ENCODE measurements at places on chromosomes 5 and 9. TPM values are rescaled to one million over a fixed set of nuclear protein-coding genes. Genes with fewer than 3 reads are reported as not detected.

Gene SLC36A2
- polyA plus RNA-seq: 46.2 TPM

GRCh38 chr5:74209571-74209970 lies 431.0 kb downstream of the ENC1 start:
- no peaks in the 10 kb centered on the region for H3K27me3 ChIP-seq
- no peak overlapping the region for H3K4me3 ChIP-seq
- no peak for DNase-seq
- H3K36me3 ChIP-seq: no peaks in the 10 kb centered on the region

DNA sequence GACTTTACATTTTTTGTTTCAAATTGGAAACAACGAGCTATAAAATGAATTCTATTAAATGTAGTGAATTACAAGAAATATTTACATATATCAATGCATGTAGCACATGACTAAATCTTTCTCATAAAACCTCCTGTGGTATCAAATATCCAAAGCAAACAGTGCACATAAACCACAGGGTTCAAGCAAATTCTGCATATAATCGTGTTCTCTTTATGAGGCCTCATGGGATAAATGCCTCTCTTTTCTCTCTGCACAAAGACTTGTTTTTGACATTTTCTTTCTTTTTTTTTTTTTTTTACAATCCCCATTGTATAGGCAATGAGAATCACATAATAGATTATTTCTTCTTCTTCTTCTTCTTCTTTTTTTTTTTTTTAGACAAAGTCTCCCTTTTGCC lies 1117.2 kb upstream of the DMAC1 start:
- no peak for DNase-seq
- H3K27me3 ChIP-seq: no peaks in the 10 kb centered on the region
- H3K36me3 ChIP-seq: no peaks in the 10 kb centered on the region
- no peak overlapping the region for H3K4me3 ChIP-seq
- no peak overlapping the region for H3K27ac ChIP-seq

GRCh38 chr9:79015951-79016350 lies 555.8 kb upstream of the TLE4 start:
- H3K4me1 ChIP-seq: no peaks in the 10 kb centered on the region
- no peaks in the 10 kb centered on the region for H3K36me3 ChIP-seq
- H3K27ac ChIP-seq: no peak overlapping the region
- H3K27me3 ChIP-seq: no peaks in the 10 kb centered on the region
- DNase-seq: no peak

- H3K36me3 ChIP-seq: no peaks in the 10 kb centered on the region
- H3K27me3 ChIP-seq: no peaks in the 10 kb centered on the region
- H3K27ac ChIP-seq: no peak overlapping the region
- H3K4me3 ChIP-seq: no peak overlapping the region
Measured at GRCh38 chr5:136016945-136017530, 11.8 kb upstream of the TGFBI start.

DNA sequence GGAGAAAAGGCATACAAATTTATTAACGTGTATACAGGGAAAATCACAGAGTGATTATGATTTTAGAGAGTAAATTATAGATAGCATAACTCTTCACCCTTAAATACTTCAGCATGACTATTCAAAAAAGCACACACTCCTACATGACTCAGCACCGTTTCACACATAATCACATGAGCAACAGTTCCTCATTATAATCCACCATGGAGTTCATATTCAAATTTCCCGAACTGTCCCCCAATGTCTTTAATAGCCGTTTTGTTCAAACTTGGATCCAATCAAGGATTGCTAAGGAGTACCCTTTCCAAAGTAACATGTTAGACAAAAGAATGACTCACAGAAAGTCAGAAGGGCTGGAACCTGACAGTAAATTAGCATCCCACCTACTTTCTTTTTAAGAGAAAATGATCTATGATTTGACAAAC lies 32.1 kb downstream of the RAPGEF1 start:
- H3K27me3 ChIP-seq: no peaks in the 10 kb centered on the region
- H3K4me3 ChIP-seq: no peak overlapping the region
- no peaks in the 10 kb centered on the region for H3K36me3 ChIP-seq
- H3K4me1 ChIP-seq: peaks cover 51% of the 10 kb centered on the region
